ENCODE measurements at places on chromosomes 1 and 21. TPM values are rescaled to one million over a fixed set of nuclear protein-coding genes. Genes with fewer than 3 reads are reported as not detected.

Gene PSMA5
- 73.3 TPM for polyA plus RNA-seq

Gene GPR3
- 34.9 TPM for polyA plus RNA-seq

Gene S100A7A
- polyA plus RNA-seq: not detected

Gene RNU1-4
- under 0.01 TPM for polyA plus RNA-seq

Gene SYPL2
- polyA plus RNA-seq: 1.6 TPM

Gene NGF
- 1.6 TPM for polyA plus RNA-seq

Gene FH
- polyA plus RNA-seq: 45.0 TPM

Gene ST6GALNAC3
- polyA plus RNA-seq: 4.9 TPM

Gene AUNIP
- 15.4 TPM for polyA plus RNA-seq

Gene CHIA
- not detected for polyA plus RNA-seq

Gene SFPQ
- 118 TPM for polyA plus RNA-seq

Gene IQGAP3
- polyA plus RNA-seq: 14.6 TPM

Gene STX12
- 3.7 TPM for polyA plus RNA-seq

Data from H1 (cell line).